ENCODE measurements at places on chromosomes 6 and 20.

DNA sequence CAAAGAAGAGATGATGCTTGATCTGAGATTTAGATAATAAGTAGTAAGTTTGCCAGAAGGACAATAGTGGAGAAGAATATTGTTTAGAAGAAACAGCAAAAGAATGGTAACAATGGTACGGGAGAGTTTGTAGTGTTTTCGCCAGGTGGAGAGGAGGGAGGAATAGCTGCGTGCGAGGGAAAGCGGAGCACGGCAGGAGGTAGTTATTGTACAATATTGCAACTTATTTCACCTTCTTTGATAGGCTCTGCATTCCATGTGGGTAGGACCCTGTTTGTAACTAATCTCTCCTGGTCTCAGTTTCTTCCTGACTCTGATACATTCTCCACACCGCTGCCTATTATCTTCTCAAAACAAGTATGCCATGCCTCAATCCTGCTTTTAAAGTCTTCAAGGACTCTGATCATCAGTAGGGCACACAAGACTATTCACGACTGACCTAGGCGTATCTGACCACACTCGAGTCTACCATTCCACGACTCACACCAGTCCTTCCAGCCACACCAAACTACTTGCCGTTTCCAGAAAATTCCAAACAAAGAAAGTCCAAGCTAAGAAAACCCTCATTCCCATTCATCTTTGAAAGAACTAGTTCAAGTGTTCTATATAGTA is 1.1 kb downstream of the PPIL4 start:
- DNase-seq = no peak

GRCh38 chr20:37822141-37822601 is 80.8 kb upstream of the VSTM2L start:
- DNase-seq = peak; percentile 77

GRCh38 chr6:50056242-50056641 is 6.5 kb upstream of the DEFB112 start:
- DNase-seq = no peak

DNA sequence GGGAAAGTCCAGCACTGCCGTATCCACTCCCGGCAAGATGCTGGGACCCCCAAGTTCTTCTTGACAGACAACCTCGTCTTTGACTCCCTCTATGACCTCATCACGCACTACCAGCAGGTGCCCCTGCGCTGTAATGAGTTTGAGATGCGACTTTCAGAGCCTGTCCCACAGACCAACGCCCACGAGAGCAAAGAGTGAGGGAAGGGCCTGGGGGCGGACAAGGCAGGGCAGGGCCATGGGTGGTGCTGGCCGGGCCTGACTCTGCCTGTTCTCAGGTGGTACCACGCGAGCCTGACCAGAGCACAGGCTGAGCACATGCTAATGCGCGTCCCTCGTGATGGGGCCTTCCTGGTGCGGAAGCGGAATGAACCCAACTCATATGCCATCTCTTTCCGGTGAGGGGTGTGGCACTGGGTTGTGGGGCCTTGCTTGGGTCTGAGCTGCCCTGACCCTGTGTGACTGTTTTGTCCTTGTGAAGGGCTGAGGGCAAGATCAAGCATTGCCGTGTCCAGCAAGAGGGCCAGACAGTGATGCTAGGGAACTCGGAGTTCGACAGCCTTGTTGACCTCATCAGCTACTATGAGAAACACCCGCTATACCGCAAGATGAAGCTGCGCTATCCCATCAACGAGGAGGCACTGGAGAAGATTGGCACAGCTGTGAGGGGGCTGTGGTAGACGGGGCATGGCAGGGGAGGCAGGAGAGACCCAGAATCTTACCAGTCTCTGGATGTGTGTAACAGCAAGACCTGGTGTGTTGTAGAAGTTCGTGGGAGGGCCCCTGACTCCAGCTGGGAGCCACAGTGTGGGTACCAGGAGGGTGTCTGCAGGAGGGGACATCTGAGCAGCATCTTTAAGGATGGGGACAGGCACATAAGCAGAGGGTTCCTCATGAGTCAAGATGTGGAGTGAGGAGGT is 29.1 kb downstream of the PLCG1 start:
- DNase-seq = no peak

GRCh38 chr6:41704656-41705310 is 30.6 kb downstream of the TFEB start:
- no peak for DNase-seq

All from fibroblast of skin of left biceps (primary cell).